ENCODE measurements at places on chromosomes 2 and 18.

- DNase-seq, result no peak
Measured at GRCh38 chr18:48617844-48618497, 79.1 kb downstream of the CTIF start.

DNA sequence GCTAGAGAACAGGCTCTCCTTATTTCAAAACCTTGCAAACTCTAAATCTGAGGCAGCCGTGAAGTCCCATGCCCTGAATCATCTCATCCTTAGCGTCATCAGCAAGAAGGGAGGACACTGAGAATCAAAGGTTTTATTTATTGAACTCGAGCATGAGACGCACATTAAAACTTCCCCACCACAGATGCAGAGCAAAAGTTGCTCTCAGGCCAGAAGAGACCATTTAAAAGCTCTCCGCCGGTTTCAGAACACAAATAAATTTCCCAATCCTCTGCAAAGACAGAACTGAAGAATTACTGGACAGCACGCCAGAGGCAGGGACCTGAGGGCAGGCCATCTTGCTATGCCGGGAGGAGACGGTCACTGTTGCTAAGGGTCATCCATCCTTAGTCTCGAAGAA, 1.3 kb downstream of the AMMECR1L start:
- DNase-seq, result no peak

- no peak for DNase-seq
Measured at GRCh38 chr2:10243926-10244270, 58.8 kb upstream of the HPCAL1 start.

- DNase-seq, result no peak
Measured at GRCh38 chr2:22600999-22601398, 784.0 kb upstream of the KLHL29 start.

- DNase-seq, result peak; percentile 59
Measured at GRCh38 chr2:205564346-205565141, 117.8 kb upstream of the NRP2 start.

GRCh38 chr2:61182059-61182383, 20.0 kb downstream of the C2orf74 start:
- DNase-seq, result no peak

- DNase-seq, result peak; percentile 89
Measured at GRCh38 chr18:42114310-42114943, 159.4 kb downstream of the PIK3C3 start.

- no peak for DNase-seq
Measured at GRCh38 chr2:227115761-227116160, 48.2 kb downstream of the COL4A4 start.

DNA sequence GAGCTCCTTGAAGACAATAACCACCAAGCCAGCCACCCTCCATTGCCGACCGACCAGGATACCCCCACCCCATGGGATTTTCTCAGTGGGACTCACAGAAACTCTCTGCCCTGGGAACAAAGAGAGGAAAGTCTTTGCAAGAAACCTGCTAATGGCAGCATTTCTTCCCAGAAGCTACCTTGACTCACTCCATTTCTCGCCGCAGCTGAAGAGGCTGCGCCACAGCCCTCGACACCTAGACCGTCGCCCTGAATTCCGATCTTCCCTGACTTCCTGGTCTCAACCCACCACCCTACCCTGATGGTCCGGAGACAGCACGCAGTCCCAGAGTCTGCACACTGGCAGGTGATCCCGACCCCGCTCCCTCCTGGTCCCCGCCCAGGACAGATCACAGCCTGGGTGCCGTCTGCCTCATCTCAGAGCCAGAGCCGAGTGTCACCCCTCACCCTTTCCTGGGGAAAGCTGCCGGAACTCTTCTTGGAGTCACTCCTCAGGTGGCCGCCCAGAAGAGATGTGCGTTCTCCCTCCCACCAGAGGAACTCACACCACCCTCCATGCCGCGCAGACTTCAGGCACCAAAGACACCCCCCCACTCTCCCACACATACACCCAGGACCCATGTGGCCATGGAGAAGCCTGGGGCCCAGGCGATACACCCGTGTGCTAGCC, 24.6 kb downstream of the AQP12A start:
- DNase-seq, result no peak

GRCh38 chr18:79366177-79367094, 29.3 kb upstream of the NFATC1 start:
- DNase-seq, result peak; percentile 24

DNA sequence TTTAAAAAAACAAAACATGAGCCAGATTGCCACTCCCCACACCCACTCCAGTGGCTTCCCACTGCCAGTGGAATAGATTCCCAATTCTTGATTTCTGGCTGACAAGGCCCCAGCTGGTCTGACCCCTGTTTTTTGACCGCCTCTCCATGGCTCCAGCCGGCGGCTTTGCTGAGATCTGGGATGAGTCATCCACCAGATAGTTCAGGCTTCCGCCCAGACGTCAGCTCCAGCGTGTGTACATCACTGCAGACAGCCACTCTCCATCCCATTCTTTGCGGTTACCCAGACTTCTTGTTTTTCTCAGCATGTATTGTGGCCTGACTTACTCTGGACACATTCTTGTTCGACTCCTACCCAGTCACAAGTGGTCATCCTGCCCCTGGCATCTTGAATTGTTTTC, 227.9 kb downstream of the GBX2 start:
- no peak for DNase-seq

- no peak for DNase-seq
Measured at GRCh38 chr18:36735130-36735529, 93.7 kb downstream of the TPGS2 start.

- DNase-seq, result no peak
Measured at GRCh38 chr2:38948387-38948882, 58.8 kb downstream of the ARHGEF33 start.

DNA sequence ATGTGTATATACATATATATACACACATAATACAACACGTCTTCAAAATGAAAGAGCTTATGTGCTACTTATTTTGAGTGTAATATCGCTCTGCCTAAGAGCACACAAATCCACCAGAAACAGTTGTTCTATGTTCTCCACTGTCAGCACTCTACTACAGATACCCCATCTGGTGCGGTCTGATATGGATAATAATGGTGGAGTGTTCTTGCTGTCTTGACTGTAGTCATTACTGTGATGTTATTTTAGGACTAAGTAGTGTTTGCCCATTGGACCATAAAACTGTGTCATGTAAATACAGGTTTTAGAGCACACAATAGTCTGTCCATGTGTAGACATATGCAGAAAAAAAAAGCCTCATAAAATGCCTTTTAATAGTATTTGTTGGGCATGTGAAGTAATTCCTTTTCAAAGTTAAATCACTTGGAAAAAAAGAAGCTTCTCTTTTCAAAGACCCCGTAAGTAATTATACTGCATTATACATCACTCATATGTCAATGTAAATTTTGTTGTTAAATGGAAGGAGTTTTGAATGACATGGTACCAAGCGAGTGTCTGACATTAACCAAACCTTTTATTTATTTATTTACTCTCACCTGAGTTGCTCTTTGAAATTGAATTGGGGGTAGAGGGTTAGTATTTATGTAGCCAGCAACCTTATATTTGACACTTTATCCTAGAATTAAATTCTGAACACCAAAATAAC, 1249.2 kb upstream of the ZEB2 start:
- no peak for DNase-seq

- DNase-seq, result no peak
Measured at GRCh38 chr18:44747157-44747556, 66.5 kb downstream of the SETBP1 start.

DNA sequence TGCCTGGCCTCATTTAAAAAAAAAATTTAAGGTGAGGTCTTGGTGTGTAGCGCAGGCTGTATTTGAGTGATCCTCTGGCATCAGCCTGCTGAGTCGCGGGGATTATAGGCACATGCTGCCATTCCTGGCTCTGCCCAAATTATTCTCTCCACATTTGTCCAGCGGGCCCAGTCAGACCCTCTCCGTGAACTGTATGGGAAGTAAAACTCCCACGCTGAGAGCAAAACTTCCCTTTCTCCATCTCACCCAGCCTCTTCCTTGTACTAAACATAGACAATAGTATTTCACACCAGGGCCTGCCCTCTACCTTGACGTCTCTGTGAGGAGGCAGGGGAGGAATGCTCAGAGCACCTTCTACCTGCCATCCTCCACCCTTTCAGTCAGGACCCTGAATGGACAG, 37.0 kb downstream of the EIF4E2 start:
- no peak for DNase-seq

- DNase-seq, result no peak
Measured at GRCh38 chr2:14543284-14543683, 89.2 kb upstream of the LRATD1 start.

DNA sequence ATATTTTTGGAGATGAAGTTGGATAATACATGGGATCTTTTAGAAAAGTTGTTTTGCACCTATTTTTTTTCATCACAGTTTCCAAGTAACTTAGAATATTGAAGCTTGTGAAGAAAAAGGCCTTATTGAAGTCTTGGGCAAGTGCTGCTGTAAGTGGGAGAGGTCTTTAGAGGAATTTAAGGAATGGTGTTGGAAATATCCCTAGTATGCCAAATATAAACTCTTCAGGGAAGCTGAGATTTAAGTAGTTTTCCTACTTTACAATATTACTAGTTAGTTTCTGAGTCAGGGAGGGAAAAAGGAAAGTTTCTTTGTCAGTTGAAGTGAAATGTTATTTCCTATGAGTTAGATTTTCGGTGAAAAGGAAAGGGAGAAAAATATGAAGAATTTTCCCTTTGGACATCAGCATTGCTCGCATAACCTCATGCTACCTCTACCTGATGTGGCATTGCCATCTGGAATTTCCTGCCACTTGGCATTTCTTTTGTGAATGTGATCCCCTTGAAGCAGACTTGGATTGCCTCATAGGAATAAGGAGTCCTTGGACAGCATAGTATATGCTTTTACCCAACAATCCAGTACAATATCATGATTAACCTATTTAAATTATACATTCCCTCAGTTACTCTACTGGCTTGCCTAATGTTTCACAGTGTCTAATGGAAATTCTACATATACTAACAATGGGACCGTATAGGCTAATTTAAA, 12.1 kb downstream of the PLEKHH2 start:
- no peak for DNase-seq

DNA sequence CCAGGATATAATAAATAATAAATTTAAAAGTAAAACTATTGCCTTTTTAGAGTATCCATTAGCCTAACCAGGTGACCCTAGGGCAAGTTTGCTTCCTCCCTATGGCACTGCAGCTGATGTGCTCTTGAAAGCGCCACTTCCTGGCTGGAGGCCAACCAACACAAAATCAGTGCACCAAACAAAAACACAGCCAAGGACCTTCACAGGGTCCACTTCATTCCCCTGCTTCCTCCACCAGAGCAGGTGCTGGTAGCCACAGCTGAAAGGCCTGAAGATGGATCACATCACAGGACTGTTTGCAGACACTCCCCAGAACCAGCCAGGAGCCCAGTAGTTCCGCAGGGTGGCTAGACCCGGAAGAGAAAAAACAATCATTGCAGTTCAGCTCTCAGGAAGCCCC, 108.8 kb downstream of the TWIST2 start:
- DNase-seq, result no peak

- peak; percentile 20 for DNase-seq
Measured at GRCh38 chr2:234689911-234690379, 193.1 kb upstream of the ARL4C start.

GRCh38 chr2:100252811-100253698, 69.2 kb downstream of the LONRF2 start:
- peak; percentile 13 for DNase-seq

GRCh38 chr2:33247365-33247764, 229.1 kb upstream of the RASGRP3 start:
- no peak for DNase-seq

GRCh38 chr2:116687371-116687770, 1127.1 kb upstream of the DDX18 start:
- no peak for DNase-seq
